ENCODE measurements at places on chromosomes 5 and 9.

DNA sequence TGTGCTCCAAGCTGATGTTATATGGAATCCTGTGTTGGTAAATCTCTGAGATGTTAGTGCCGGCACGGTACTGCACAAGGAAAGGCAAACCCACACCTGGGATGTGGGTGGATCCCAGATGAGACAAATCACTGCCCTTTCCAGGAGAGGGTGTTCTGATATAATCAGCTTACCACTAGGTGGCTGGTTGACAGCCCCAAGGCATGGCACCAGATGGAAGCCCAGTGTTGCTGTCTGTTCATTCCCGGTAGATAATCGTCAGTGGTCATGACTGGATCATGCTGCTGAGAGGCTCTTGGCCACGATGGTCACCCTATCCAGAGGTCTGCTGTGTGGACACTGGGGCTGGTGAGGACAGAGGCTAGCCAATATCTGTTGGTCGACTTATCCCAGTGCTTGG is 184.0 kb downstream of the CACNA1B start:
- DNase-seq = no peak

- DNase-seq = no peak
Measured at GRCh38 chr5:90171466-90171865, 238.1 kb downstream of the CETN3 start.

DNA sequence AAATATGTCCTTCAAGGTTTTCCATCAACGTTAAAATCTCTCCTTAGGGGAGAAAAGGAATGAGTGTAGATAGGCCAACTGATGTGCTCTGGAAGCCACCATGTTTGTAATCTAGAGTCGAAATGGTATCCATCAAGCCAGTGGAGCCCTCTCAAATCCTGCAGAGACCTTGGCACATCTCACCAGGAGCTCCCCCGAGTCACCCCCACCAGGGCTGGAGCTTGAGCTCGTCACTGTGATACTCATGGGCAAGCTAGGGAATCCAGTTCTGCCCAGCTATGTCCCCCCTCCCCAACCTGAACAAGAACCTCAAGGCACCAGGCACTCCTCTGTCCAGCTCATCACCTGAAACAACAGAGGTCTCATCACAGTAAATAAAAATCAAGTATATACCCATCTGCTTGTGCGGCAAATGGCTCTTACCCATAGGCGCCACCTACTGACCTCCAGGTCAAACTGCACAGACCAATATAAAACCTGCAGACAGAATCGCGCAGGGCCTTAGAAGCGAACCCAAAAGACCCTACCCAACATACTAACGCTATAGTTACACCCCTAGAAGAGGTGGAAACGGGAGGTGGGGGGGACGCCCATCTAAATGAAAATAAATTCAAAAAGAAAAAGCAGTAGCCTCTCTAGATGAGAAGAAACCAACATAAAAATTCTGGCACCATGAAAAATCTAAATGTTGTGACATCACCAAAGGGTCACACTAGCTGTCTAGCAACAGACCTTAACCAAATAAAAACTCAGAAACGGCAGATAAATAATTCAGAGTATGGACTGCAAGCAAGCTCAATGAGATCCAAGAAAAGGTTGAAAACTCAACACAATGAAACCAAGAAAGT is 75.0 kb downstream of the TTC39B start:
- peak; percentile 21 for DNase-seq

DNA sequence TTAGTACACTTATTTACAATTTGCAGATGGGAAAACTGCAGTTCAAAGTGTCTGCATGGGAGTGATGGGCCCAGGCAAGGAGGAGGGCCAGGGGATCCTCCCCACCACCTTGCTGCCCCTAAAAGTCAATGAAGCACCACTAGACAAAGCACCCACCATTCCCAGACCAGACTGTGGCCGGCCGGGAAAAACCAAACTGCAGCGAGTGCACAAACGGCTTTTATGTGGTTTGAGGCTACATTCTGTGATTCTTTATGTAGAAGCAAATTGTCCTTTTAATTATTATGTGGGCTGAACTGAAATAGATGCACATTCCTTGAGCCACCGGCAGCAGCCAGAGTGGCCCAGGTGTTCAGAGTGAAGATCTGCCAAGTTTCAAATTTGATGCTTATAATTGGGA is 585.3 kb upstream of the KLF4 start:
- DNase-seq = no peak

DNA sequence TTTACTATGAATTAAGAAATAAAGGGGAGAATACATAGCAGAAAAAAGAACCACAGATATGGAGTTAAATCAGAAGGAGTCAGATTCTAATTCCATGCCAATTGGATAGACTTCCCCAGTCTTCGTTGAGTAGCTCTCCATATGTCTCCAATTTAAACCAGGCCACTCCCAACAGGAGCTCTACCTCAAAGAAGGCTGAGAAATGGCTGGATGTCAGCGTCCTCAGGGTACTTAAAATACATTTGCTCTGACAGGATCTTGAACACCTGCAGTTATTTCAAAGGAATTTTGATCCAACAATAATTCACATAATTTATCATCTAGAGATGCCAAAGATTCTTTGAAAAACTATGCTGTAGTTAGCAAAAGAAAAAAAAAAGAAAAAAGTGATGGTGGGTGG is 133.9 kb upstream of the FBN2 start:
- DNase-seq = no peak

DNA sequence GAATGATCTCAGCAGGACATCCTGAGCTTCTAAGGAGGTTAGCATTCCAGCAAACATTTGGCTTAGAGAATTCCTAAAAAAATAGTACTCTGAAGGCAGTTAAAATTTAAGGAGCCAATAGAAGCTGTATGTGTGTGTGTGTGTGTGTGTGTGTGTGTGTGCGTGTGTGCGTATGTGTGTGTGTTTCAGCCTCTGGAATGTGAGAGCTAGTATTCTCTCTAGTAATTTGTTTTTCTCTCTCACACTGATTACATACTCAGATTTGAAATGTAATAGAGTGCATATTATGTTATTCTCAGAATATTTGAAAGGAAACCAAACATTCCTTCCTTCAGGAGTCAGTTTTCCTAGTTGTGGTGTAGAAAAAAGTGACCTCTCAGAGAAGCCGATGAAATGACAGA is 279.6 kb downstream of the TMEM38B start:
- DNase-seq = no peak

DNA sequence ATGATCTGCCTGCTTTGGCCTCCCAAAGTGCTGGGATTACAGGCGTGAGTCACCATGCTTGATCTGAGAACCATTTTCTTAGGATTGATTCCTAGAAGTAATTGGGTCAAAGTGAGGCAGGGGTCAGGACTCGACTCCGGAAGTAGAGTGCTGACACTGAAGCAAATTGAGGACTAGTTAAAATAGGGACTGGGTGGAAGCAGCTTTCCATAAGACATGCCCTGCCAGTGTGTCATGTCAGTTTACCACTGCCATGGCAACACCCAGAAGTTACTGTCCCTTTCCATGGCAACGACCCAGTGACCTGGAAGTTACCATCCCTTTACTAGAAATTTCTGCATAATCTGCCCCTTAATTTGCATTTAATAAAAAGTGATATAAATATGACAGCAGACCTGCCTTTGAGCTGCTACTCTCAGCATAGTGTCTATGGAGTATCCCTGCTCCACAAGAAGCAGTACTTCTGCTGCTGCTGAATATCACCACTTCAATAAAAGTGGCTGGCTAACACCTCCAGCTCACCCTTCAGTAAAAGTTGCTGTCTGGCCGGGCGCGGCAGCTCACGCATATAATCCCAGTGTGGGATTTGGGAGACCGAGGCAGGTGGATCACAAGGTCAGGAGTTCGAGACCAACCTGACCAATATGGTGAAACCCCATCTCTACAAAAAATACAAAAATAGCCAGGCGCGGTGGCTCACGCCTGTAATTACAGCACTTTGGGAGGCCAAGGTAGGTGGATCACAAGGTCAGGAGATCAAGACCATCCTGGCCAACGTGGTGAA is 47.8 kb upstream of the JADE2 start:
- DNase-seq = no peak

- DNase-seq = no peak
Measured at GRCh38 chr5:120039111-120039510, 409.8 kb downstream of the FAM170A start.

DNA sequence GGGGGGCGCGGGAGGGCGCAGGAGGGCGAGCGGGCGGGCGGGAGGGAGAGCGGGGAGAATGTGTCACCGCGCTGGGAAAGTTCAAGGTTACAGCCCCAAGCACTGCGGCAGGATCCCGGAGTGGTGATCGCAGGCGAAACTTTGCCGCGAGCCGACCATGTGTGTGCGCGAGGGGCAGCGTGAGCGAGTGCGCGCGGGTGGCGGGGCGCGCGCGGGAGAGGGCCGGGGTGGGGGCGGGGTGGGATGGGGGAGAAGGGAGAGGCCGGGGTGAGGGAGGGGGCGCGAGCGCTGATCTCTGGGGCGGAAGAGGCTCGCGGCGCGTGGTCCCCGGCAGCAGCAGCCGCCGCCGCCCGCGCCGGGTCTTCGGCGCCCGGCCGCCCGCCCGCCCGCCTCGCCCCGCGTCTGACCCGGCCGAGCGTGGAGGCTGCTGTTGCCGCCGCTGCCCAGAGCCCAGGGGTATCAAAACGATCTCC is at the start of gene NFIB:
TSS of gene NFIB (minus strand) at position 191 of the 473 bp plus-strand sequence. CDS start 630 bp downstream, outside the sequence.
- no peak for DNase-seq

DNA sequence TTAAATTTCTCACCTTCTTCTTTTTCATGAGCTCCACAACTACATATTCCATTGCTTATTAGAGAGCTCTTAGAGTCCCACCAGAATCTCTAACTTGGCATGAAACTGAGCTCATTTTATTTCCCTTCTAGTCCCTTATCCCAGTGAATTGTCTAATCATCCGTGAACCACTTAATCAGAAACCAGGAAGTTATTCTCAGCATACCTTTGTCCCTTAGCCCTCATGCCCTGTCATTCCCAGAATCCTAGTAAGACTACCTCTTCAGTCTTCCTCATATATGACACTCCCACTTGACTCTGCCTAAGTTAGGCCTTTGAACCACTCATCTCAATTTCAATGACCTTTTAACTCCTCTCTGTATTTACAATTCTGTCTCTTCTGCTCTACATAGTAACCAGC is 93.0 kb upstream of the PAPPA start:
- no peak for DNase-seq

DNA sequence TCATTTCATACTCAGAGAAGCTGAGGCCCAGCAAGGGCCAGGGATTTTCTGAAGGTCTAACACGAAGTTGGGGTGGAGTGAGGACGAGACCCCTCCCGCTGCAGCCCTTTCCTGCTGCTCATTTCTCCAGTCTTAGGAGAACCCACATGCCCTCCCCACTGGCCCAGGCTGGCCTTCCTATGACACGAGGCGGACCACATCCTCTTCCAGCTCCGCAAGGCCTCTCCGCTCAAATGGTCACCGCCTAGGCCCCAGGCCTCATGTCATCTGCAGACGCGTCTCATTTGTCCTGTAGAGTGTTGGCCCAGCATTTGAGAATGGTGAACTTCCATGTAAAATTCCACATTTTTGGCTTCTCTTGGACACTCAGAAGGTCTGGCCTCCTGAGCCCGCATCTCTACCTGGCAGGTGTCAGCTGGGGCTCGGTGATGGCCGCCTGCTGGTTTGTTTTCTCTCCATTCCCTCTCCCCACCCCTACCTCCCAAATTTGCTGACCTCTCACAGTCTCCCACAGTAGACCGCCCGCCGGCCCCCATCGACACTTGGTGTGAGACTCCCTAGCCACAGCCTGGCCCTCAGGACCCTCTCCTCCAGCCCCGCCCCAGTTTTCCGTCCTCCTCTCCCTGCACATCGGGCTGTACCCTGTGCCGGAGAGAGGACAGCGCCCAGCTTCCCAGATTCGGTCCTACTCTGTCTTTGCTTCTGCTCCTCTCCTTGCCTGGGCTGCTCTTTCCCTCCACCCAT is 51.7 kb downstream of the ERGIC1 start:
- DNase-seq = no peak

DNA sequence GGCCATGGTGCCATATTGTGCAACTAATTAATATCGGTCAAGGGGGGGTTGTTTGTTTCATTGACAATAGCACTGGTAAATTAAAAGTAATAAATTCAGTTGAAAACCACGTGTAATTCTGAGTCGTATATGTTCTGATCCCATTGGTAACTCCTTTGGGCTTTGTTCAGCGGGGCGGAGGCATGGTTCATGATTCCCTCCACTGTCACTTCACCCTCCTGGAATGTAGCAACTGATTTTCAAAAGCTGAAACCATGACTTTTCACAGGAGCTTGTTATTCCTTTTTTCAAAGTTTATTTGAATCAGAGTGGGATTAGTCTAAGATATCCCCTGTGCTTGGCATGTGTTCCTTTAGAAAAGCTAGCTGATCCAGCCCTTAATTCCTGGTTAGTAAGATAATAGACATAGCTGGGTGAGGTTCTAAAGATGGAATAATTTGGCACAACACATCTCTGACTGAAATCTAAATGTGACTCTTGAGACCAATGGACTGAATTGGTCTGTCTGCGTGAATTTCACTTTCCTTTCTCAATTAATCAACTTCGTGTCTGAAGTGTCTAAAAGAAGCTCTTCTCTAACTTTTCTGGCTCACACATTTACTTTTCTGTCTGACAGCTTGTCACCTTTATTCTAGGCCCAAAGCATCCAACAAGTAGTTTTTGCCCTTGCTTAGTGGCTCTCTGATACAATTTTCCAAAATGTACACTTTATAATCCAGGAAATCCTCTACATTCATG is 185.7 kb upstream of the VCAN start:
- DNase-seq = no peak

DNA sequence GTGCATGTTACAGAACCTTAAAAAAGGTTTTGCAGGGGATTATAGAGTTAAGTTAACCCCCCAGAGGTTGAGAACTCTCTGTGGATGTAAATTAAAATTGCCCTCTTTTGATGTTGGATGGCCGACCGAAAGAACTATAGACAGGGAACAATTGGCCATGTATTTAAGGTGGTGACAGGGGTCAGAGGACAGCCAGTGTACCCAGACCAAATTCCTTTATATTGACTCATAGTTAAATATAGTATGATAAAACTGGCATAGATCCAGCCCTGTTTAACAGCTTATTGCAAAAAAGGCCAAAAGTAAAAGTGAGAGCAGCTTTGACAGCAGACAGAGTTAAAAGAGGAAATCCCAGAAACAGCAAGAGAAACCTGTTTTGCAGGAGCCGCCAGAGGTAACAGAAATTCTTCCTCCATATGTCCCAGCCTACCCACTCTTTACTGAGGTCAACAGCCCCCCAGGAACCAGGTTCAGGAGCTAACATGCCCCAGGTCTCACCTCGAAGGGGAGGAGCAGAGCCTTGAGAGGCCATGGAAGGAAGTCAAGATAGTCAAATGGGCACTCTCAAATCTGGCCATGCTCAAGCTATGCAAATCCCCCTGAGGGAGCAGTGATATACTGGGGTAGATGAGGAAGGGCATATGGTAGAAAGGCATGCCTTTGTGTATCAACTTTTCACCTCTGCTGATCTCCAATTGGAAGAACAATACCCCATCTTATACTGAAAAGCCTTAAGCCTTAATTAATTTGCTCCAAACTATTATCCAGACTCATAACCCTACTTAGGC is 156.4 kb upstream of the COX7C start:
- DNase-seq = no peak

GRCh38 chr5:57411982-57412381 is 70.6 kb downstream of the ACTBL2 start:
- DNase-seq = no peak

GRCh38 chr5:51185850-51186329 is 197.4 kb upstream of the ISL1 start:
- DNase-seq = no peak
